HT1080 (cell line): ENCODE measurements at places on chromosomes 7 and 10. TPM values are rescaled to one million over a fixed set of nuclear protein-coding genes. Genes with fewer than 3 reads are reported as not detected.
A peak's percentile ranks its signal among the peaks of the same experiment; 100 is the strongest.

GRCh38 chr10:27068217-27068891, 31.9 kb downstream of the ANKRD26 start:
- DNase-seq, result no peak

DNA sequence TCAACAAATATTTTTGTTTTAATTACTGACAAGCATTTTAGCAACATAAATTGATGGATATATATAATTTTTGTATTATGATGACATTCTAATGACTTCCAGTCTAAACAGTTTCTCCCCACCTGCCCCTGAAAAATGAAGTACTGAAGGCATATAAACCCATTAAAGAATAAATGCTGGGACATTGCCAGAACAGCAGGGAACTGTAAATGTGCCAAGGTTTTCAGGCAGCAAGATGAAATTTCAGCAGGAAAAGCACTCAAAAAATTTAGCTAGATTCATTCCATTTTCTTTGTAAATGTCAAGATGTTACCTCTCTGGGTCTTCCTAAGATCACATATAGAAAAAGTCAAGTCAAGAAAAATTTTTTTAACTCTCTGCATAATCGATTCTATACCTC, 11.0 kb upstream of the TLL2 start:
- DNase-seq, result no peak

DNA sequence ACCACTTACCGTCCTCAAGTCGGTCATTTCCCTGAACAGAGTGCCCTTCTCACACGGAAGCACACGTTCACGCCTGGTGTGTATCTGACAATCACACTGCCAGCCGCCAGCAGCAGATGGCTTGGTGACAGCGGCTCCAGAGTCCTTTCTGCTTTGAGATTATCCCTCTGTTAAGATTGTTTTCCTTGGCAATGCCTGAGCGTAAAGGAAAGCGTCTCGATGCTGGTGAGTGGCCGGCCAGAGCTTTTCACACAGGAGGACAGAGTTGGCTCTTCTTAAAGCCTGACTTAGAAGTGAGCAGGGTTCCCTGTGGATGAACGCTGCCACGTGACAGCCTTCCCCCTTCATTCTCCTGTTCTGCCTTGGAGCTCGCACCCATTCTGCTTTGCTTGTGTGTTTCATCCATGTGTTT, 22.1 kb upstream of the PRKAR1B start:
- DNase-seq, result no peak

DNA sequence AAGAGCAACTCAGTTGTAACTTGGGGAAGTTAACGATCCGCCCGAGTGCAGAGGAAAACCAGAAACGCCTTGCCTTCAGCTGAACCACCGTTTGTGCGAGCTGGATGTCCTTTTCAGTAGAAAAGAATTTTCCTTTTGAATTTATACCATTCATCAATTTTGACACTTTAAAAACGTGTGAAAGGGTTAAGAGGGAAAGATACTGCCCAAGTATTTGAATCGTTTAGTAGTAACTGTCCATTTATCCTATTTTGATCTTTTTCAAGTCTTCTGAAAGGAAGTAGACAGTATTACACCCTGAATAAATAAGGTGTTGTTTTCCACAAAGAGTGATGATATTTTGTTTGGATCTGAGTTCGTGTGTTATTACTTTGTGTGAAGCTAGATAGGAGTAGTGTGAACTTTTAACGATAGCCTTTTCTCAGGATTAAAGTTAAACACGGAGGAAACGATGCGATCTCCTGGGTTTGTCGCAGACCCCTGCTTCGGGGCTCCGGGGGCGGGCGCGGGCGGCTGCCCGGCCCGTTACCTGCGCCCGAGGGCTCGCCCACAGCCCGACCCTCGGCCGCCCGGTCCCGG, 830 bp upstream of the BMI1 start:
- no peak for DNase-seq

- DNase-seq, result peak; percentile 98
Observed at GRCh38 chr7:129969881-129970446, 17.2 kb upstream of the UBE2H start.

Gene BICC1
- 7.9 and 8.7 TPM in 2 replicates for total RNA-seq

DNA sequence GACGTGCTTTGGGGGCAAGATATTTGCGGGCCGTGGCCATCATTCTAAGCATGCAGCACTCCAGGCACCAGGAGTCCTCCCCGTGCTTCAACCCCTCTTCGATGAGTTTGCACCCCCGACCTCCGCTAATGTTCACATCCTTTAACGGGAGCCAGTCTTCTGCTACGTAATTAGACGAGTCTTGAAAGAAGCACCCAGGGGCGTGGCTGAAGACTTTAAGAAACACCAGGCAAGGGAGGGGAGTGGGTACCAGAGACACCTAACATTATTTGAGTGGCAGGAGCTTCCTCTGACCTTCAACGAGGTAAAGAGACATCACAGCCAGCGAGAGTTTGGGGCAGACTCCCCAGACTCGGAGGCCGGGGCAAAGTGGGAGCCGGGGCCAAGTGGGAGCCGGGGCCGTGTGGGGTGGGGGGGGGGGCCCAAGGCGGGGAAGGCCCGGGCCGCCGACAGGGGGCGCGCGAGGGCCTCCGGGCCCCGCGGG, 31.1 kb upstream of the TOMM7 start:
- no peak for DNase-seq

GRCh38 chr7:21140622-21141021, 287.3 kb upstream of the SP4 start:
- DNase-seq, result no peak

DNA sequence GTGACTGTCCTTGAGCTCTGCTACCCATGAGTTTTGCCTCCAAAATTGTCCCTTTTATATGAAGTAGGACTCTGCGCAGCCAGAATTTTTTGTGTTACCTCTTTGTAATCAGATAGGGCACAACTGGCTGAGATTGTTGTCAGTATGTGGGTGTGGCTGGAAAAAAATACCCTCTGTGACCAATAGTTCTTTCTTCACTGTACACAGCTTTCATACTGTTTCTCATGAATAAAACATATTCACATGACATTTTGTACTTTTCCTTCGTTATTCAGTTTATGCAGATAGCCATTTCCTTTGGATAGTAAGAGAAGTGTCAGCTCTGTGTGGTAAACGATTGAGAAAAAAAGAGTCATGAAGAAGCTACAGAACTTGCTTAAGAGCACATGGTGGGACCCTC, 49.6 kb upstream of the WNT8B start:
- DNase-seq, result no peak

- DNase-seq, result no peak
Observed at GRCh38 chr7:139918480-139918879, 89.4 kb downstream of the TBXAS1 start.

- DNase-seq, result peak; percentile 21
Observed at GRCh38 chr10:131081376-131081775, 230.1 kb downstream of the TCERG1L start.

- peak; percentile 92 for DNase-seq
Observed at GRCh38 chr10:91901784-91902677, 7.3 kb downstream of the FGFBP3 start.

GRCh38 chr10:123147635-123148413, at the start of gene HMX2:
TSS of gene HMX2 (plus strand) at chr10:123148136. CDS start at chr10:123148379, 243 bp downstream.
- DNase-seq, result no peak

DNA sequence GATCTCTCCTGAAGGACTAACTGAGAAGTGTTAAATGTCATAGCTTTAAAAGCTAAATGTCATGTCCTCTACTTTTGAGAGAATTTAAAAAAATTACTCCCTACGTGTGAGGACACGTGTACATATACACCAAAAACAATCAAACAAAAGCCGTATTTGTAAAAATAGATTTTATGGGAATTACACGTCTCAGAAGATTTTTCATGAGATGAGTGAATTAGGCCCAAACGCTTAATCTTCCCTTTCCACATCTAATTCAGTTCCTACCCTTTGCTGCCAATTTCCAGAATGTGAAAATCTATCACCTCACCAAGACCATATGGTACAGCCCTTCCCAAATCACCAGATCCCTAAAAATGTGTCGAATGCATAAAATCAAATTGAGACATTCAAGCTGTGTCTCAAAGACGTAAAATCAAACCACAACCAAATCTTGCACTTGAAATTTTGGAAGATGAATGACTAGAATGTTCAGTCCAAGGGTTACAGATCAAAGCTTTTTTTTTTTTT, 1.0 kb upstream of the CTTNBP2 start:
- no peak for DNase-seq

GRCh38 chr10:124000792-124001201, 92.6 kb downstream of the CHST15 start:
- DNase-seq, result peak; percentile 83

Gene PRRT4
- total RNA-seq, result 0.73 TPM in 1 of 2 replicates, not detected in the other

GRCh38 chr7:128221929-128222403, 19.1 kb upstream of the LEP start:
- DNase-seq, result peak; percentile 67

Gene ZNF277
- total RNA-seq, result 11.9 and 15.4 TPM in 2 replicates

Gene PLEKHA8
- 5.3 and 8.5 TPM in 2 replicates for total RNA-seq

DNA sequence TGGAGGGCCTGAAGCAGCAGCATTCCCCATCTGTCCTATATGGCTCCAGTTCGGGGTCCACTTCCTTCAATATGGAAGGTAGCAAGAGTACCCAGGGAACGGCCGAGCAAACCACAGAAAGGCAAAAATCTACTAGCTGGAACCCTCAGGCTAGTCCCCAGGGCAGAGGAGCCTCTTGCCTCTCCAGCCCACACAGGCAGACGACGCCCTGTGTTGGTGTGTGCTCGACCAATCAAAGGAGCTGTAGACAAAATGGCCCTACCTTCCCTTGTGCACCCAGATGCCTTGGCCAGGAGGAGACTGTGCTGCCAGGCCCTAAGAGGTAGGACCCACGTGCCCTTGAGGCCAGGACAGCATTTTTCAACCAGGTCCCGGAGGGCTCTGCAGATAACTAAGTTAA, 91.5 kb downstream of the FAM53B start:
- no peak for DNase-seq

Gene ACBD7
- 0.27 and 0.39 TPM in 2 replicates for total RNA-seq

DNA sequence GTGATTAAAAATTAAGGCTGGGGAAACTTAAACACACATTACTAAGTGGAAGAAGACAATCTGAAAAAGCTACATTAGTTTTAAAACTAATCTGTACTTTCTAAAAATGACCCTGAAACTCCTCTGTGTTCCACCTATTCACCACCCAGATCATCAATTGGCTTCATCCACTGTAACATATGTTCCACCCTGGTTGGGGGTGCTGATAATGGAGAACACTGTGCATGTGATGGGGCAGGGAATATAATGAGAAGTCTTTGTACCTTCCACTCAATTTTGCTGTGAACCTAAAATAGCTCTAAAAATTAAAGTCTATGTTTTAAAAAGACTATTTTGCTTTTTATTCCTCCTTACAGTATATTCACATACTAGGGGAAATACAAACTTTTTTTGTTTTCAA, 132.7 kb downstream of the CNOT4 start:
- DNase-seq, result no peak

GRCh38 chr10:13730956-13731355, 144.2 kb downstream of the PRPF18 start:
- no peak for DNase-seq

DNA sequence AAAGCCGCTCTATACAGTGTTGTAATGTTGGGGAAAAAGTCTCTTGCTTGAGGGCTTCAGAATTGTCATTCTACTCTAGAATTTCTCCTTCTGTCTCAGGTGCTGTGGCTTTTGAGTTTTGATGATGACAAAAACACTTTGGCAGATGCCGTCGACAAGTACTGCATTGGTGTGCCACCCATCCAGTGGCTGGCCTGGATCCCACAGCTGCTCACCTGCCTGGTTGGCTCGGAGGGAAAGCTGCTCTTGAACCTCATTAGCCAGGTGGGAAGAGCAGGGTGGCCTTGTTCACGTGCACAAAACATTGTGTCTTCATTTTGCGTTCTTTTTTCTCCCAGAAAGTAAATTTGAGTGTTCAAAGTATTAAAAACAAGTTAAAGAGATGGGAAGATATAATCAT, 112.0 kb downstream of the TRRAP start:
- no peak for DNase-seq

- no peak for DNase-seq
Observed at GRCh38 chr7:93913197-93913596, 6.8 kb downstream of the GNGT1 start.

Gene LHFPL3
- total RNA-seq, result not detected in 2 replicates

Gene KNDC1
- not detected in 2 replicates for total RNA-seq

GRCh38 chr10:78691301-78692030, 377.3 kb upstream of the ZMIZ1 start:
- no peak for DNase-seq

DNA sequence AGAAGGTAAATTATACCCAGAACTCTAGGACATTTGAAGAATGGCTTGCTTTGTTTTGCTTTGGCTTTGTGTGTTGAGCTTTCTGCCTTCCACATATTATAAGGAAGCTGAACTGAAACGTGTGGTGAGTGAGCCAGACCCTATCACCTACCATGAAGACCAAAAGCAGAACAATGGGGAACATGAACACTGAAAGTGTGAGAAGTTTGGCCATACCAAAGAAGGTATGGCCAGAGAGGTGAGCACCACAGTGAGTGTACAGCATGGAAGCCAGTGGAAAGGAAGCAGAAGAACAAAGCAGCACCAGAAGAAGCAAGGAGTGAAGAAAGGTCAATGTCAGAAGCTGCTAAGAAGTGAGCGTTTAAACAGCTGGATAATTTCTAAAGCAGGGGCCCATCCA, 59.7 kb upstream of the CCDC71L start:
- no peak for DNase-seq

DNA sequence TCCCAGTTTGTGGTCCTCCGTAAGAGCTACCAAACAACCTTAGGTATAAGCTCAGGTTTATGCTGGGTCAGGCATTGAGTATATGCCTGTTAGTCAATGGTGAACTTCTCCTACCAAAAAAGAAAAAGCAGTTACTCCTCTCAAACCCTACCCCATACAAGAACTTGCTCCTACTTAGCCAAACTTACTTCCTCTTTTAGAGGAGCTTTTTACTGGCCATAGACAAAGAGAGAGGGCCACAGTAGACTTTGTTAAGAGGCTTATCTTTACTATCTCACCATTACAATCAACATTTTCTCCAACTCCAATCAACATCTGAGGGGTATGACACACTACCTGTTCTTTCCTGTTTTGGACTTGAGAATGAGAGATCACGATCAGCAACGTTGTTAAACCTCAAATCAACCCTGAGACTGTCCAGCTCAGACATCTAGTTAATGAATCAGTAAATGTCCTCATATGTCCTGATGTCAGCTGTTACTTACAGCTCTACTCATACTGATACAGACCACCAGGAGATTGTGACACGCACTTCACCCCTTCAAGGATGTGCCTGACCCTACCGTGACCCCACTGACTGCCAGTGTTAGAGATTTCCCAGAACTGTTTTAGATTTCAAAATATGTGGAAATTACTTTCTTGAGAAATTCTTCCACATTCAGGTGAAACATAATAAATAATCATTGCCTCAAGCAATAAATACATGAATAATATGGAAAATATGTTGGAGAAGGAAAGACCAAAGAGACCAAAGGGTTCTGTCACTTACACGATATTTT, 18.4 kb upstream of the CCDC71L start:
- DNase-seq, result peak; percentile 13

Gene WAC
- total RNA-seq, result 49.6 and 65.5 TPM in 2 replicates

Gene MSMB
- total RNA-seq, result not detected in 2 replicates

DNA sequence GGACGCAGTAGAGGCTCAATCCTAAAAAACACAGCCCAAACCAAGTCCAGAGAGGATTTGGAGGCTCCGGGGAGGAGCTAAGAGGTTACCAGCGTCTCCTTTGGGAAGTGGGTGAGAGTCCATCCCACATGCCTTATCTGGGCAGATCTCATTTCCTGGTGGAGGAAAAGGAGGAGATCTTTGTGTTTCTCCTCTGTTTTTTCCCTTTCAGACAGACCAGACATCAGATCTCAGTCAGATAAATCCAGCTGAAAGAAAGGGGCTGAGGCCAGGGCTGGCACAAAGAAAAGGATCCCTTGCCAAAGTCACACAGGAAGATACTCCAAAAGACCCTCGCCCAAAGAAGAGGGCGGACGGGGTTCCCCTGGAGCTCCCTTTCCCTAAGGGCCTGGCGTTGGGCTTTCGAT, 58.3 kb upstream of the COMTD1 start:
- no peak for DNase-seq

Gene TMEM26
- not detected in 2 replicates for total RNA-seq

GRCh38 chr10:79244841-79245504, 102.3 kb upstream of the PPIF start:
- DNase-seq, result no peak

Gene INPP5F
- total RNA-seq, result 17.2 and 19.0 TPM in 2 replicates
